ENCODE measurements at places on chromosomes 7 and 10. TPM values are rescaled to one million over a fixed set of nuclear protein-coding genes. Genes with fewer than 3 reads are reported as not detected.

TCAF2 gene
- 0.38 TPM for total RNA-seq

TAS2R3 gene
- total RNA-seq: 0.43 TPM

GPR22 gene
- 48.7 TPM for total RNA-seq

LSM5 gene
- 39.2 TPM for total RNA-seq

NUDT13 gene
- 3.6 TPM for total RNA-seq

NPC1L1 gene
- total RNA-seq: 0.05 TPM

FXYD4 gene
- total RNA-seq: not detected

MCM10 gene
- total RNA-seq: 0.62 TPM

AKR1C2 gene
- total RNA-seq: 29.7 TPM

INSYN2A gene
- not detected for total RNA-seq

LIPK gene
- total RNA-seq: not detected

SERPINE1 gene
- 1.6 TPM for total RNA-seq

LRRTM3 gene
- total RNA-seq: not detected

SLC39A12 gene
- total RNA-seq: not detected

LRRN3 gene
- total RNA-seq: 12.4 TPM

CASD1 gene
- 17.9 TPM for total RNA-seq

CRPPA gene
- total RNA-seq: 7.1 TPM

KNDC1 gene
- total RNA-seq: not detected

SSBP1 gene
- total RNA-seq: 109 TPM

ABCC2 gene
- total RNA-seq: 0.05 TPM

SSC4D gene
- total RNA-seq: 1.3 TPM

SPOCK2 gene
- total RNA-seq: 10.4 TPM

C10orf53 gene
- total RNA-seq: not detected

OGDHL gene
- total RNA-seq: 1.9 TPM

CTNNA3 gene
- total RNA-seq: 120 TPM

ATOH7 gene
- total RNA-seq: not detected

HOXA7 gene
- total RNA-seq: not detected

CYP2E1 gene
- total RNA-seq: 0.89 TPM

ZNF398 gene
- total RNA-seq: 7.0 TPM

EPDR1 gene
- 55.1 TPM for total RNA-seq

C10orf105 gene
- total RNA-seq: 0.05 TPM

WEE2 gene
- total RNA-seq: not detected

TFEC gene
- 1.6 TPM for total RNA-seq

NIPSNAP2 gene
- 348 TPM for total RNA-seq

NXPH1 gene
- total RNA-seq: not detected

CPEB3 gene
- 14.1 TPM for total RNA-seq

SFMBT2 gene
- total RNA-seq: 9.6 TPM

FAM237B gene
- not detected for total RNA-seq

DOCK1 gene
- total RNA-seq: 16.8 TPM

GSTO2 gene
- 0.70 TPM for total RNA-seq

TCAF1 gene
- total RNA-seq: 38.7 TPM

THAP5 gene
- 20.3 TPM for total RNA-seq

ANKRD61 gene
- not detected for total RNA-seq

JCAD gene
- 25.6 TPM for total RNA-seq

BICC1 gene
- total RNA-seq: 8.2 TPM

SLC18A3 gene
- not detected for total RNA-seq

NODAL gene
- not detected for total RNA-seq

TDRD1 gene
- 4.0 TPM for total RNA-seq

ATRNL1 gene
- total RNA-seq: 0.41 TPM

DGKI gene
- total RNA-seq: 1.4 TPM

CPVL gene
- 50.6 TPM for total RNA-seq

ANLN gene
- 3.3 TPM for total RNA-seq

HILPDA gene
- total RNA-seq: 5.9 TPM

PIP gene
- not detected for total RNA-seq

MEOX2 gene
- 9.0 TPM for total RNA-seq

GATA3 gene
- 1.3 TPM for total RNA-seq
